ENCODE measurements at places on chromosomes 3 and 15.
A peak's percentile ranks its signal among the peaks of the same experiment; 100 is the strongest.

DNA sequence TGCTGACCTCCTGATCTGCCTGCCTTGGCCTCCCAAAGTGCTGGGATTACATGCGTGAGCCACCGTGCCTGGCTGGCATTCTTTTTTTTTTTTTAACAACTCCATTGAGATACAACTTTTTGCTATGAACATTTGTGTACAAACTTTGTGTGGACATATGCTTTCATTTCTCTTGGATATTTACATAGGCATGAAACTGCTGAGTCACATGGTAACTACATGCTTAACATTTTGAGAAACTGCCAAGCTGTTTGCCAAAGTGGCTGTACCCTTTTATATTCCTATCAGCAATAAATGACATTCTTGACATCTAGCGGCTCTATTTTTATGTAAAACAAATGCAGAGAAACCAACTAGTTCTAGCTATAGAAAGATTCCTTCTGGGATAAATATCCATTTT is 8.7 kb upstream of the YEATS2 start:
- DNase-seq = no peak

GRCh38 chr3:192718156-192718555 is 9.2 kb downstream of the FGF12 start:
- DNase-seq = no peak

- no peak for DNase-seq
Observed at GRCh38 chr3:32782407-32782806, 35.4 kb upstream of the TRIM71 start.

DNA sequence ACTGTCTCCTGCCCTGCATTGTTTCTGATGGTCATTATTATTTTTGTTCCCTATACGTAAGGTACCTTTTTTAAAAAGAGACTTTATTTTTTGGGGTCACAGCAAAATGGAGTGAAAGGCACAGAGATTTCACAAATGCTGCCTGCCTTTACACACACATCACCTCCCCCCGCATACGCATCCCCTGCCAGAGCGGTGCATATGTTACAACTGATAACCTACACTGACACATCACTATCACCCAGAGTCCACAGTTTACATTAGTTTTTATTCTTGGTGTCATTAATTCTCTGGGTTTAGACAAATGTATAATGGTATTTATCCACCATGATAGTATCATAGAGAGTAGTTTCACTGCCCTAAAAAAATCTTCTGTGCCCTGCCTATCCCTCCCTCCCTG is 43.6 kb upstream of the KLF13 start:
- no peak for DNase-seq

GRCh38 chr3:197798863-197799262 is 7.8 kb downstream of the LRCH3 start:
- no peak for DNase-seq

DNA sequence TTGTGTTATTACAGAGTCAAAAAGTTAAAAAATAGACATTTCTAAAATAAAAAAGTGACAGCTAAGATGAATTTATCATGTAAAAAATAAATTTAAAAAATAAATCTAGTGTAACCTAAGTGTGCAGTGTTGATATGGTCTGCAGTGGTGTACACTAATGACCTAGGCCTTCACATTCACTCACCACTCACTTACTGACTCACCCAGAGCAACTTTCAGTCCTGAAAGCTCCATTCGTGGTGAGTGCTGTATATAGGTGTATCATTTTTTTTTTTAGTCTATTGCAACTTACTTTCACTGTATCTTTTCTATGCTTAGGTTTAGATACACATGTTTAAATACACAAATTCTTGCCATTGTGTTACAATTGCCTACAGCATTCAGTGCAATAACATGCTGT is 459.4 kb upstream of the ROBO1 start:
- no peak for DNase-seq

GRCh38 chr3:16912400-16913263 is 27.9 kb downstream of the PLCL2 start:
- no peak for DNase-seq

DNA sequence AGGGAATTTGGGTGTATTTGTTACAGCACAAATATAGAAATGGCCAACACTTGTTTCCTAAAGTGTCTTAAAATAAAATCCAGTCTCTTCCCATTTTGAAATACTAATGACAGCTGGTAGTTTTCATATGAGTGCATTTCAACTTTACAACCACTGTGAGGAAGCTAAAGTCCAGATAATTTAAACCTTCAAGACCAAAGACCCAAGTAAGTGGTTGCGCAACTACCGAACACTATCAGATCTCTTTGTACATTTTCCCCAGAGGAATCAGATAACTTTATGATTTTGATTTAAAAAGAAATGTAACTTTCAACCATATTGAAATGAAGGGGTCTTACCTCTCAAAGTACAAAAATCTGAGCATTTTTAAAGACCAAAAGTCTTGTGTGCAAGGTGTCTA is 14.3 kb downstream of the BCL2L10 start:
- peak; percentile 39 for DNase-seq
